ENCODE measurements at places on chromosomes 7 and 10.

- DNase-seq: peak; percentile 14
Observed at GRCh38 chr10:118041316-118041715, 5.4 kb downstream of the RAB11FIP2 start.

- no peak for DNase-seq
Observed at GRCh38 chr7:5222841-5223411, 32.9 kb downstream of the WIPI2 start.

DNA sequence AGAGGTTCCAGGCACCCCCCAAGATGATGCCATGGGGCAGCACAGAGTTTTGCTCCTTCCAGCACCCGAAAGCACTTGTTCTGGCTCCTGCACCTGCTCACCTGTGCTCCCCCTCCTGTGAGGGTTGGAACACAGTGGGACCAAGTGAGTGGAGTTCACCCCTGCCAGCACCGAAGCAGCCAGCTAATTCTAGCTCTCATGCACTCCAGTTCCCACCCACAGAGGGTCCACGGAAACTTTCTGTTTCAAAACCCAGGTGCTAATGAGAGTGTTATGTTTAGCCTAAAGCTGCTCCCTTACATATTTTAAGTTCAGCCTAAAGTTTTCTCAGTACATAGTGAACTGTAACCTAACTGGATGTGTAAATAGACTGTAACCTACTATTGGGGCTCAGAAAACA lies 42.6 kb upstream of the SLC35G1 start:
- DNase-seq: no peak

GRCh38 chr10:17510242-17510908 lies 56.0 kb upstream of the ST8SIA6 start:
- DNase-seq: no peak

DNA sequence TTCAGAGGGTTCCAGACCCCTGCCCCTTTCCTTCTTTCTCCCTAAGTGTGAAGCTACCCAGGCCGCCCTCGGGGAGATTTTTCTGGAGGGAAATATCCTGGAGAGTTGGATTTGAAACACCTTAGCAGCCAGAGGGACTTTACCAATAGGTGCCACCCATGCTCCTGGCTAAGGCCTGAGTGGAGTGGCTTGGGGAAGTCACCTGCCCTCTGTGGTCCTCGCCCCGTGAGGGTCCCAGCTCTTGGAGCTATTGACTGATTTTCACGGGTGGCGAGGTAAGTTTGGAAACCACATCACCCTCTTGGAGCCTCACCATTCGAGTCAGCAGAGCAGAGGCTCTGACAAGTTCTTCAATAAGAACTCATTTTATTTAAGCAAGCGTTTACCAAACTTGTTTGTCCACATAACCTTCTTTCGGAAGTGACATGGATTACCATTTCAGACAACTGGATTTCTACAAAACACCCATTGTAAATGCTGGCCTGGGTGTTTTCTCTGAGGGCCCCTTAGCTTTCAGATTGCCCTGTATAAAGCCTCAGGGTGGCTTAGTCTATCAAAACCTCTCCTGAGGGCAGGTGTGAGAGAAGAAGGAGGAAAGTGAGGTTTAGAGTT lies 20.4 kb downstream of the AQP1 start:
- DNase-seq: no peak

DNA sequence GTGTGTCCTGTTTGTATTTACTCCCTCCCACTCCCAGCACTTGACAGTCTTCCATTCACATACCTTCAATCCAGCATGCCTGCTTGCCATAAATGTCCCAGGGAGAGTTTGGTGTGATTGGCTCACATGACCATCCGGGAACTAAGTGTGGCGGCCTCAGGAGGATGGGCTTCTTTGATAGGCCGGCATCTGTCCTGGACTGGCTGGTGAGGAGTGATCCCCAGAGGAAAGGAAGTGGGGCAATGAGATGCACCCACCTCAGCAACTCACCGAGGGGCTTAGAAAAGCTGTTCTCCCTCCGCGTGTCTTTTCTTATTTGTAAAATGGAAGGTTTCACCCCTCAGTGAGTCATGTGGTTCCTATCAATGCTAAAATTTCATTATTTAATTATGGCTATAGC lies 14.9 kb upstream of the EBF3 start:
- no peak for DNase-seq

GRCh38 chr10:52762088-52762487 lies 10.5 kb downstream of the MBL2 start:
- no peak for DNase-seq

DNA sequence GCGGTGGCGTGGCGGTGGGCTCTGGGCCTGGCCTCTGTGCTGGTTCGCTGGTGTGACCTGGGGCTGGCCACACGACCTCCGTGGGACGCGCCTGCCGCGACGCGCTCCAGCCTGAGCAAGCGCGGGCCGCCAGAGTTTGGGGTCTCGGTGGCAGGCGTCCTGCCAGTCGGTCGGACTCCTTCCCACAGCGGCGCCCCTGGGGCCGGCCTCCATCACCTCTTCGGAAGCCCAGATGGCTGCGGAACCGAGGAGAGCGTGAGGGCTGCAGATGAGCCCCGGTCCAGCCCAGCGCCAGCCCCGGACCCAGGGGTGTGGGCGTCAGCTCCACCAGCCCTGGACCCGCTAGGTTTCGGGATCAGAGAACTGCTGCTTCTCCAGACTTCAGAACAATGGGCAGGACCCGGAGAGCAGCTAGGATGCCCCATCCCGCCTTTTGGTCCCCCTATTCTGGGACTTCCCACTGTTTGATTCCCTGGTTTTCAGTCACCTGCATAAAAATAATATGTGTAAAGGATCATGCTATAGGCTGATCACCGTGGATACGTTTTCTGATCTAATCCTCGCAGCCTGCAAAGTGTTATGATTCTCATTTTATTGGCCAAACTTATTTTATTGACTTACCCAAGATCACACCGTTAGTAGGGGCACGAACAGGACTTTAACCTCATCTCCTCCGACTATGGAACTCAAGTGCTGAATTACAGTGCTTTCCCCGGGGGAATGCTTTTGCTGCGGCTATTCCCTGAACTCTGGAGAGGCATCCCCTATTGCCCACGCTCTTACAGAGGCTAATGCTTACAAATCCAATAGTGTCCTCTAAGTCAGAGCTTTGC lies 2.8 kb downstream of the CYP26C1 start:
- DNase-seq: no peak

DNA sequence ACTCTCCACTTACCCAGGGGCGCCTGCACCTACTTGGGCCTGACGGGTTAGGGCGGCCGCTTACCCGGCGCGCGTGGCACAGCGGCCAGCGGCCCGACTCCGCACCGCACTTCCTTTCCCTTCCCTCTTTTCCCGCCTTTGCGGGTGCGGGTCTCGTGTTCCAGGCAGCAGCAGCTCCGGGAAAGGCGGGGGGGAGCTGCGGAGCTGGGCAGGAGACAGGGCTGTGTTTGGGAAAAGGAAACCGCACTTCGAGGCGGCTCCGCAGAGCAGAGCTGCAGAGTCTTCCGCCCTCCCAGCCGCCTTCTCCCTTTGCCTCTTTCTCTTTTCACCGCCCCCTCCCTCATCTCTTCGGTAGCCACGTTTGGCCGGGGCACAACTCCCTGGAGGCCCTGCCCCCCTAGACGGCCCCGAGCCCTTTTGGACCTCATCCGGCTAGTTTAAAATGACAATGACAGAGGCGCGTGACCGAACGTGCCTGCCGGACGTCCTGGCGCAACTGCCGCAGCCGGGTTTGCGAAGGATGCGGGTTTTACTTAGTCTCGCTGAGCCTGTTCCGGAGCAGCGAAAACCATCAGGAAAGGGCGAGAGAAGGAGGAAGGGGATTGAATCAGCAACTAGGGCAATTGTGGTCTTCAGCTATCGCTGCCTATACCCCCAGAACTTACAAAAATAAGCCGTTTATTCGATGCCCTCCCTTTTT lies 7.9 kb upstream of the PAX2 start:
- no peak for DNase-seq

GRCh38 chr7:30348083-30348560 lies 63.7 kb downstream of the ZNRF2 start:
- DNase-seq: peak; percentile 95

DNA sequence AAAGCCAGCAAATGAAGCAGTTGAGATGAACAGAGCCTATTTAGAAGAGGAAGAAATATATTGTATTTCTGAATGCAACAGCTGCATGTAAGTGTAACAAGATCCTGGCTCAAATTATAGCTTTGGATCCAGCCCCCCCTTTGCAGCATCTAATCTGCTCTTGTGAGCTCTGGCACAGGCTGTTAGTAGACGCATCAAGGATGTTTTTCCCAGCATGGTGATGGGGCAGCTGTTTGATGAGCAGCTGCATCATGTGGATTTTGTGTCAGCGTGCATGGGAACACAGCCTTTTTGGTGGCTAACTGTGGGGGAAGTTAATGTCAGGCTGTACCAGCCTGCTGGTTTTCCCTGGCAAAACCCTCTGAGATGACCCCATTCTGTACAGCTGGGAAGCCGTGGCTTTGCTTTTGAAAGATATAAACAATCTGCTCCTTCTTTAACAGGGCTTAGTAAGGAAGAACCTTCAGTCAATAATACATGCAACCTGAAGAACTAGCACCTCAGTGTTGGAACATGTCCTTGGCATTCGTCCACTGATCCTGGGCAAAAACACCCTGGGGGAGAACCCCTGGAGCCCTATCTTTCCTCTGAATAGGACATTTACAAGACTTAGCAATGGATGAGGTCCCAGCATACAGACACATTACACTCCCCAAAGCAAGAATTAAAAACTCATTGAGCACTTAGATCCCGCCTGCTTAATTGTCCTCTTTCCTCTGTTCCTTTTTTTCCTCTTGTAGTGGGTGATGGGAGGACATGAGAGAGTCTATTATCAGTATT lies 70.6 kb downstream of the NPS start:
- DNase-seq: no peak

DNA sequence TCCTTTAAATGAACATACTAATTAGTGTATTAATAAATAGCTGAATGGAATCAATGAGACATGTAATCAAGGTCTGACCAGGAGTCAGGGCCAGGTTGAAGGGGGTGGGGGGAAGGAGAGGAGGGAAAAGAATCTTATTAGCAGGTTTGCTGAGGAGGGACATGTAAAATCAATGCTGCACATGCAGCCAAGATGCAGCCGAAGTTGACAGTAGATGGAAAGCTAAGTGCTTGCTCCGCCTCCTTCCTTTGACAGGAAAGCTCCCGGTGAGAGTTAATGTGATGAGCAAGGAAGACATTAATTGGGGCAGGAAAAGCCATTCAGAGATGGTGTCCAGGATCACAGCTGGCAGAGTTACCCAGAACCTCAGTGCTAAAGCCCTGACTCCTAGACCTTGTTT lies 24.4 kb downstream of the PLXNA4 start:
- DNase-seq: no peak

- DNase-seq: no peak
Observed at GRCh38 chr10:127386606-127387327, 162.3 kb upstream of the NPS start.

DNA sequence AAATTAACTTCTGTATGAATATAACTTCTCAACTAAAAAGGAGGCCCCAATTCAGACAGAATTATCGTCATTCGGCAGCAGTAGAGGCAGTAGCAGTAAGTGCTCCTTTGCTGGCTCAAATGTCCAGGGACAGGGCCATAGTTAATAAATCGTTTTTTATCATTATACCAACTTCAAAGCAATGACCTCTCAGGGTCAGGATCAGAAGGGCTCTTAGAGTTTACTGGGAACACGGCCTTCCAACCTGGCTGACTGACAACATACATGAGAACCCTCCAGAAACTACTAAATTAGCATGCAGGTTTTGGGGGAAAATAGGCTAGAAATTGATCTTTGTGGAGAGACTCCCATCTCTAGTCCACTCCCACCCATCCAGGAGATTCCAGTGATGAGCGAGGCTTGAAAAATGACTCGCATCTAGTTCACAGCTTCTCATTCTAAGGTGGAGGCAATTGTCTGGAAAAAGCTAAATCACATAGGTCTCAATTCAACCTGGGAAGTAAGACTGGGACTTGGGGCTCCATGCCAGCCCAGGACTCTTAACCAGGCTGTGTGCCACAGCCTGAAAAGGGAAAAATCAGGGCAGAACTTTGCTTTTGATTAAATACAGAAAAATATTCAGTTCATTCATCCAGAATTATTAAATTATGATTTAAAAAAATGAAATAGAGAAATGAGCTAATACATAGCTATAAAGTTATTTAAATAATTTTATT lies 84.6 kb downstream of the ABLIM1 start:
- no peak for DNase-seq

- DNase-seq: no peak
Observed at GRCh38 chr7:7779888-7780287, 61.5 kb upstream of the RPA3 start.

DNA sequence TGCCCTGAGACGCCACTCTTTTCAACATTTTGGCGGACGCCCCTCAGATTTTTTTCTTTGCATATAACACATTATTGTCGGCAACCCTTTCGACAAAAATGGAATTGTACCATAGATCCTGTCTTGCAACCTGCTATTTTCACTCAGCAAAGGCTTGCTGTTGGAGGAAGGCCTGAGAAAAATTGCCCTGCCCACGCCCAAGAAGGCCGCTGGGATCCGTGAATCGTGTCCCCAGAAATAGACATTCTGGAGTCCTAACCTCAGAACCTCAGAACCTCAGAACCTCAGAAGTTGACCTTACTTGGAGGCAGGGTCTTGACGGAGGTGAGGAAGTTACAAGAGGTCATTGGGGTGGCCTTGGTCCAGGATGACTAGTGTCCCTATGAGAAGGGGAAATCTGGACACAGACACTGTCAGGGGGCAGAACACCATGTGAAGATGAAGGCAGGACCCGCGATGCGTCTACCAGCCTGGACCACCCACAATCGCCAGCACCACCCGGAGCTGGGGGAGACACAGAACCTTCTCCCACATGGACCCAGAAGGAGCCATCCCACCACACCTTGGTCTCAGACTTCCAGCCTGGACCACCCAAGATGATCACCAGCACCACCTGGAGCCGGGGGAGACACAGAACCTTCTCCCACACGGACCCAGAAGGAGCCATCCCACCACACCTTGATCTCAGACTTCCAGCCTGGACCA lies 19.1 kb upstream of the DNAAF5 start:
- no peak for DNase-seq

DNA sequence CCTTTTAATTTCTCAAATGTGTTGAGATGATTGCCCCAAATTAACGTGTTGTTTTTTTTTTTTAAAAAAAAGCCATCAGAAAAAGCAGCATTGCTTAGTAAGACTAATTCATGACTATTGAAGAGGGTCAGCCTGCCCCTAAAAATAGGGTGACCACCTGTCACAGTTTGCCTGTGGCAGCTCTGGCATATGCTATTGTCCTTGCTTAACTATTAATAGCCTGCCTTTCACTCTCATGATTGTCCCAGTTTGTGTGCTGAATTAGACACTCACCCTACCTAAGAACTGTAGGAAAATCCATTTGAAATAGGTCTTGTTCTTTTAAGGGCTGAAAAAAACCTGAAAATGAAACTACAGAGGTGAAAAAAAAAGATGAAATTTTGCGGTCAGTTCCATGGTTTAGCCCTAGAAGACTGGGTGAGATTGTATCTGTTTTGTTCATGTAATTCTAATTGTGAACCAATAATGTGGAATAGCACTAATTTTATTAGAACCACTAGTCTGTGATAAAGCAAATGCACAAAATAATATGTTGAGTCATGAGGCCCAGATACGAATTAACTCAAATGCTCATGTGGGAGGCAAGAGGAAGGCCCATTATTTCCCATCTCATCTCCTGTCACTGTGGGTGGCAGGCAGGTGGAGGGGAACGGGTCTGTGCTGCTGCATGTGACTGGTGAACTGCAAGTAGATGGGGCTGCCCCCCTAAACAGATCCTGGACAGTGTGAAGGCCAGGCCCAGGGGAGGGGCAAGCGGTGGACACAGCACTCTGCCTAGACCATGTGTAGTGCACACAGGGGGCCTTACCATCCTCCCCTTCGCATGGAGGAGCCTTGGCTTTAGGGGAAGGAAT lies 265.4 kb upstream of the NFE2L3 start:
- no peak for DNase-seq
